ENCODE measurements at places on chromosomes 13 and 19. TPM values are rescaled to one million over a fixed set of nuclear protein-coding genes. Genes with fewer than 3 reads are reported as not detected.
A peak's percentile ranks its signal among the peaks of the same experiment; 100 is the strongest.

The ADPRHL1 gene
- total RNA-seq, result 350 TPM

The FBXO46 gene
- total RNA-seq, result 11.4 TPM

The CGB5 gene
- total RNA-seq, result not detected

GRCh38 chr19:41575998-41576397, at the start of gene CEACAM21:
CEACAM21 (plus strand) TSS chr19:41576166; CDS start chr19:41576275, 109 bp downstream.
- peak; percentile 83 for DNase-seq

The SHISA2 gene
- not detected for total RNA-seq

The MBD3L2 gene
- total RNA-seq, result not detected

GRCh38 chr13:36131222-36131930, at the start of gene DCLK1:
DCLK1 (minus strand) TSS chr13:36131382.
- peak; percentile 92 for DNase-seq

- peak; percentile 75 for DNase-seq
Observed at GRCh38 chr19:6773323-6773931, 919 bp downstream of the VAV1 start.

The ICAM4 gene
- 0.46 TPM for total RNA-seq

DNA sequence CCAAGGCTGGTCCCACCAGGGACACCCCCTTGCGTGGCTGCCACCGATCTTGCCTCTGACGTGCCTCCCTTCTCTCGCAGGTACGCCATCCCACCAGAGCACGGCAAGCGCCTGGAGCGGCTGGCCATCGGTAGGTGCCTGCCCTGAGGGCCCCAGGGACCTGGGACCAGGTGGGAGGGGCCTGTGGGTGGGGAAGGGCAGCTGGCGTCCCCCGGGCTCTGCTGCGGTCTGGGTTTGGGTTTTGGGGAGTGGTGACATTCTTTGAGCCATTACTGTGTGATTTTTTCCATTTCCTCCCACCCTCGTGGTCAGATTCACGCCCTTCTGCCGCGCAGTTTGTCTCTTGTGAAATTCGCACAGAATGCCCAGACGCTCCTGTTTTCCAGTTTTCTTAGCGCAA, 102.0 kb downstream of the KDM4B start:
- peak; percentile 49 for DNase-seq

DNA sequence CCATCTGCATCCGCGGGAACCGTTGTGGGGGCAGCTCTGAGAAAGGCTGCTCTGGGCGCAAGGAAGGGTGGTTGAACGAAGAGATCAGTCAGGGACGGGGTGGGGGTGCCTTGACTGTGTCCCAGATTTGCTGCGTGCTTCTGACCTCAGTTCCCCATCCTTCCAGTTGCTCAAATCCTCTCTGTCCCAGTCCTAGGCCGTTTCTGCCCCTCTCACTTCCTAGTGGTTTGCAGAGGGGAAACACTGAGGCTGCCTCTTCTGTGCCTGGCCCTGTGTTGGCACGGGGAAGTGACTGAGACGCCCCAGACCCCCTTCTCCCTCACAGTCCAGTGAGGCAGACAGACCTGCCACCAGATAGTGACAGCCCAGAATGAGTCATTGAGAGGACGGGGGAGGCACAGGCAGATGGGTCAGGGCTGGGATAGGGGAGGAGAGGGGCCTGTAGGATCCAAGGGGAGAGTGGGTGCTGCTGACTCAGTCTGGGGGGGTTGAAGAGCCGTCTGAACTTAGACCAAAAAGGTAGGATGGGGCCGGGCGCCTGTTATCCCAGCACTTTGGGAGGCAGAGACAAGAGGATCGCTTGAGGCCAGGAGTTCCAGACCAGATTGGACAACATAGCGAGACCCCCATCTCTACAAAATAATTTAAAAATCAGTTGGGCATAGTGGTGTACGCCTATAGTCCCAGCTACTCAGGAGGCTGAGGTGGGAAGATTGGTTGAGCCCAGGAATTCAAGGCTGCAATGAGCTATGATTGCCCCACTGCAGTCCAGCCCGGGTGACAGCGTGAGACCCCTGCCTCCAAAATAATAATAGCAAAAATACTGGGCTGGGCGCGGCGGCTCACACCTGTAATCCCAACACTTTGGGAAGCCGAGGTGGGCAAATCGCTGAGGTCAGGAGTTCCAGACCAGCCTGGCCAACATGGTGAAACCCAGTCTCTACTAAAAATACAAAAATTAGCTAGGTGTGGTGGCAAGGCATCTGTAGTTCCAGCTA, 26.5 kb downstream of the NUMBL start:
- no peak for DNase-seq

GRCh38 chr13:94192431-94192975, 287.0 kb downstream of the DCT start:
- no peak for DNase-seq

The MBD3L3 gene
- not detected for total RNA-seq

The RNF113B gene
- not detected for total RNA-seq

GRCh38 chr13:34467450-34468083, 474.5 kb upstream of the NBEA start:
- no peak for DNase-seq

The CBARP gene
- total RNA-seq, result 2.2 TPM

DNA sequence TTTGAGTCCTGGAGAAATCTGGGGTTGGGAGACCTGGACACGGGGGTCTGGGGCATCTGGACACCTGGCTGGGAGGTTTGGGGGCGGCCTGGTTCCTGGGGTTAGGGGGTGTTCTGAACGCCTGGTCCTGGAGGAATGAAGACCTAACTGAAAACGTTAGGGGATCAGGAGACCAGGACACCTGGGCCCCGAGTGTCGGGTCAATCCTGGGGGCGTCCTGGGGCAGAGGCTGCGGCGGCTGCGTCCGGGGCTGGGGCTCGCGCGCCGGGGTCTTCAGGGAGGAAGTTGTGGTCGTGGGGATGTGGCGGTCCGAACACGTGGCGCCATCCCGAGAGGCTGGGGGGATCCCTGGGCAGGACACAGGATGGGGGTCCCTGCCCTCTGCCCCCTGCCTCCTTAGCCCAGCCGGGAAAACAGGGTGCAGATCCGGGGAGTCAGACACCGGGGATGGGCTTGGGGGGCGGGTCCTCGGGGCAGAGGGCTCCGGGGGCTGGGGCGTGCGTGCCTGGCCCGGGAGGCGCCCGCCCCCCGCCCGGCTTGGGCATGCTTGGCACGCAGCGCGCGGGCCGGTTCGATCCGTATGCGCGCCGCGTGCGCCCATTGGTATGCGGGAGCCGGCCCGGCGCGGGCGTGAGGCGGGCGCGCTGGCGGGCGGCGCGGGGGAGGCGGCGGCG, 632 bp downstream of the NPAS1 start:
- no peak for DNase-seq

GRCh38 chr19:5624018-5624663, 1.3 kb downstream of the SAFB start:
- DNase-seq, result peak; percentile 68

DNA sequence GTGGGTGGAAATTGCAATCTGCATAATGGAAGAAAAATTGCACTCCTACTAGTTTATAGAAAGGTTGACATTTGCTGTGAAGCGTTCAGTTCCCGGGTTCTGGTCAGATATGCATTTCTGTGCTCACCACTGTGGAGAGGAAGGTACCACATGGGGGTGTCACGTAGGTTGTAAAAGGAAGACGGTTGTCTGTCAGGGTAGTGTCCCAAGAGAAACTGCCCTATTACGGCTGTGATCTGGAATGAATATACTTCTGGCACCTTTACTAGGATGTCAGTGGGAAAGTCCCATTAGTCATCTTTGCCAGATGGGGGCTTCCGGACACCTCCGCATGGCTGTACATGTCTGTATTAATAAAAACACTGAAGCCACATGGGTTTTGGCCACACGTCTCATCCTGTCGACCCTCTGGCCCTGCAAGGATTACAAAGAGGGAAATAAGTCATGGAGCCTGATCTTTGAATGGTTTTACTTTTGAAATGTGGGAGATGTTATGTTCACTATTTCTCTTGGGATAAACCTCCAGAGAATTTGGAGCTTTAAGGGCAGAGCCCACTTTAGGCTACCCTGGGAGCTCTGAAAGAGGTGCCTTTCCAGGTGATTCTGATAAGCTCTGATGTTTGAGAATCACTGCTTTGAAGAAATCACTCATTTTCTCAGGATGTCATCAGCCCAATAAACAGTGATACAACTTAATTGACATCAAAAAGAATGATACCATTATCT, 133.9 kb downstream of the AKAP11 start:
- no peak for DNase-seq

DNA sequence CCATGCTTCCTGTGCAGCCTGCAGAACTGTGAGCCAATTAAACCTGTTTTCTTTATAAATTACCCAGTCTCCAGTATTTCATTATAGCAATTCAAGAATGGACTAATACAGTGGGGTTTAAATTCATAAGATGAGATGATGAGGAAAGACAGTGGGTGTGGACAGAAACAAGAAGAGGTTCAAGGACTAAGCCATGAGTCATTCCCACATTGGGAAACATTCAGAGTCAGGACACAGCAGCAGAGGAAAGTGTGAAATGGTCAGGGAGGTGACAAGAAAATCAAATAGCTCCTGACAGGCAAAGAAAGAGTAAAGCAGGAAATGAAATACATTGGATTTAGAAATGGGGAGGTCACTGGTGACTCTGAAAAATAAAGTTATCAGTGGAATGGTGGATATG, 9.1 kb downstream of the ZNF841 start:
- DNase-seq, result no peak

DNA sequence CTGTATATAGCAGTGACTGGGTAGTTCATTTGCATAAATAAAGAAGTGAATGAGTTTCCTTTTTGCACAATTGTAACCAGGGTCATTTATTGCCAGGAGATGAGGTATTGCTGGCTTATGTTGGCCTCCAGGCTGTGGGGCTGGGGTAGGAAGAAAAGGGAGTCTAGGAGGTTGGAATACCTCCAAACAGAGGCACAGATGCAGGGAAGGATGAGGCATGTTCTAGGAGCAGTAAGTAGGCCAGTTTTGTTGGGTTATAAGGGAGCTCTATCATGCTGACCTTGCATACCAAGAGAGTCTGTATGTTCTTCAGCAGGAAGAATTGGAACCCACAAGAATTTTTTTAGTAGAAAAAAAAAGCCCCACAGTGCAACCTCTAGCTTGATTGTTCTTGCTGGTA, 17.2 kb upstream of the CYSLTR2 start:
- no peak for DNase-seq

DNA sequence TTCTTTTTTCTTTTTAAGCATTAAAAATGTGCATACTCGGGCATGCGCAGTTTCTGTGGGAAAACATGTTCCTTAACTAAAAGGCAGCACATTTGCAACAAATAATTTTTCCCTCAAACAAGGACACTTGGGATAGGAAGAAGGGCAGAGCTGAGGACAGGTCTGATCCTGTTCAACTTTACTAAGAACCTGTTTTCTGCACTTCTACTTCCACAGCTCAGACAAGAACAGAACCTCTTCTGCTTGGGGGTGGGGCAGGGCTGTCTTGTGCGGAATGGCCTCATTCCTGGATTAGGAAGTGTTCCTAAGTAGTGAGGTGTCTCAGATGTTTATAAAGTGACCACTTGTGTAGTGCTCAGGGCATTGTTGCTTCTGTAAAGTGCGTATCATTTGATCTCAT, 18.3 kb downstream of the SAFB start:
- no peak for DNase-seq

The ACER1 gene
- not detected for total RNA-seq

GRCh38 chr13:102190930-102191329, 210.9 kb downstream of the FGF14 start:
- no peak for DNase-seq

All from right cardiac atrium (tissue), 5 donors.